Stimulated activated CD4-positive, alpha-beta T cell treated with anti-CD3 and anti-CD28 coated beads, Interleukin-2, amount 100 ng/mL, for 48 hours (primary cell): ENCODE measurements at places on chromosomes 11 and 22.

GRCh38 chr22:18103527-18104269 is 6.9 kb upstream of the TUBA8 start:
- no peak for DNase-seq

GRCh38 chr22:38730411-38730871 is 24.7 kb downstream of the GTPBP1 start:
- DNase-seq, result no peak

DNA sequence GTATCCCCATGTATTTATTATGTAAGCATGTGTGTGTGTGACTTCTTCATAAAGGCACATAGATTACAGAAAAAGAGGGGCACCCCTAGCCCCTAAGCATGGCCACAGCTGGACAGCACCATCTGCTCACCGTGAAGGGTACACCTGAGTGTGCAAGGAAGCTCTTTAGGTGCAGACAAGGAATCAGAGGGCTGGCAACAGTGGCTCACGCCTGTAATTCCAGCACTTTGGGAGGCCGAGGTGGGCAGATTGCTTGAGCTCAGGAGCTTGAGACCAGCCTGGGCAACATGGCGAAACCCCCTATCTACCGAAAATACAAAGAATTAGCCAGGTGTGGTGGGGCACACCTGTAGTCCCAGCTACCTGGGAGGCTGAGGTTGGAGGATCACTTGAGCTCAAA is 56.3 kb downstream of the DGCR2 start:
- DNase-seq, result no peak

GRCh38 chr11:19430346-19430745 is 189.6 kb upstream of the E2F8 start:
- no peak for DNase-seq

DNA sequence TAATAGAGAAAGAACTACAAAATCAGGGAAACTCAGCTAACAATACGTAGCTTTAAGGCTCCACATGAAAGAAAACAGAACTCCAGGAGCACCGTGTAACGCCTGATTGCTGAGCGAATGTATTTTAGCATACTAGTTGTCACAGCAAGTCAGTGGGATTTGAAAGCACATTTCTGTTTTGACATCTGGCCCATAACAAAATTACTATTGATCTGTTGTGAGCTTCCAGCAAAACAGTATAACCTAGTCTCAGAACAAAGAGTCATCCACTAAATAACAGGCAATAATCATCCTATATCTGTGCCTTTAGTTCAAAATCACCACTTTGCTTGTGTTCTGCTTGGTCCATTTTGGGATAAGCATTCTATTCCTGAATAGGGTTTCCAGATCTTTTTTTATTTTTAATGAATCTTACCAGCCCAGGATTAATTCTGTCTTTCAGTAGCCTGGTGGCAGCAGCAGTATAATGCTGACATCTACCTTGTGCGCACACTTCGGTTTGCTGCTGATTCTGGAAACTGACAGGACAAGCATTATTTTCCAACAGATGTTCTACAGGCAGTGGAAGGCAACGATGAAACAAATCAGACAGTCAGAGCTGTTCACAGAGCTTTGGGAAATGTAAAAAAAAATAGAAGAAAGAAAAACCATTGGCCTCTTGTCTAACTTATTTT is 66.2 kb downstream of the CADM1 start:
- no peak for DNase-seq

DNA sequence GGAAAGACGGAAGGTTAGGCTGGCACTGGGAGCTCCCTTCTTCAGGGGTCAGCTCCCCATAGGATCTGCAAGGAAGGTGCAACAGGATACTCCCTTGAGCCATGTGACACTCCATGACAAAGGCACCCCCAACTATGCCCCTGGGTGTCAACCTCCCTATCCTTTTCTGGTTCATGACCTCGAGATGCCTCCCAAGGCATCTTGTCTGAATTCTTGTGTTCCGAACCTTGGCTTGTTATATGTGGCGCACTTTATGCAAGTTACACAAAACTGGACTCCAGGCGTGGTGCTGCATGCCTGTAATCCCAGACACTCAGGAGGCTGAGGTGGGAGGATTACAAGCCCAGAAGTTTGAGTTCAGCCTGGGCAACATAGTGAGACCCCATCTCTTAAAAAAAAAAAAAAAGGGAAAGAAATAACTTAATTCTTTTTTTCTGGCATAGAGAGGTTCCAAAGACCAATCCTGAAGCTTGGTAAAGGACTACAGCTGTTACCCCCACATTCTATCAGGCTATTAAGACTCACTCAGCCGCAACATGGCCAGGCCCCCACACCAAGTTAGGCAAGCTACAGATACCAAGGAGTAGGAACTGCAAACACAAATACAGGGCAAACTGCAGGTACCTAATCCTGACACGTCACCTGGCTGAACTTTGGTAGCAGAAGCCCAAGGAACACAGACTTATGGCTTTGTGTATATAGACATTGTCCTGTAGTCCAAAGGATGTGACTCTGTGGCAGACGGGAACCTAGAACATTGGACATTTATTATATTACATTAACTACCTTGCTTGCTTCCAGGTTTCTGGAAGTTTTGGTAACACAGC is 1.4 kb downstream of the C11orf24 start:
- DNase-seq, result no peak

DNA sequence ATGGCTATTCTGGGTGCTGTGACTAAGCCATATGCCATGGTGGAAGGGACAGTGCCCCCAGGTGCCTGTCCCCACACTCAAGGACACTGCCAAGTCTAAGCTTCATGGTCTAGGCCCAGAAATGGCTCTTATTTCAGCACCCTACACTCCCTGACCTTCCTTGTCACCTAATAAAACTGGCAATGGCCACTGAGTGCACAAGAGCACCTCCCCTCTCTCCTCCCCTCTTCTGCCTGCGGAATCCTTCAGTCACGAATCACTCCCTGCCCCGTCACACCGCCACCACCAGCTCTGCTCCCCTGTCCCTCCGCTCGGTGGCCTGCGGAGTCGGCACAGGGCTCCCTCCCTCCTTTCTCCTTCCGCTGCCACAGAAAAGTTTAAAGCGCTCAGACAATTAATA is 19.0 kb upstream of the LMO1 start:
- no peak for DNase-seq

GRCh38 chr11:111063726-111064517 is 181.6 kb upstream of the POU2AF2 start:
- no peak for DNase-seq

- no peak for DNase-seq
These were observed 23.6 kb downstream of the PAMR1 start for GRCh38 chr11:35501776-35502175.

DNA sequence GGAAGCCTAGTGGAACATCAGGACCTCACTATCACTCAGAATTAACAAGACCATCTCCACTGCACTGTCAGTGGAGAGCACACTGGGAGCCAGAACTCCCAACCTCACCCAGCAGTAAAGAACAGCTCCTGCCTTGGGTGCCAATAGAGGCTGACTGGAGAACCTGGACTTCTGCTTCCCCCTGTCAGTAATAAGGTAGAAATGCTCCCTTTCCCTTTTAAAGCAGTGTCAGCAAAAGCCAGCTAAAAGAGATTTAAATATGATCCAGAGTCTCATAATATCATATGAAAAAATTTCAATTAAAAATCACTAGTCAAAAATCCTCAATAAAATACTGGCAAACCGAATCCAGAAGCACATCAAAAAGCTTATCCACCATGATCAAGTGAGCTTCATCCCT is 82.8 kb downstream of the SPATA19 start:
- no peak for DNase-seq
